Posterior cingulate gyrus (tissue), 11 donors: ENCODE measurements at places on chromosomes 7 and 10.

- no peak for DNase-seq
These were observed 51.0 kb downstream of the ORC5 start for GRCh38 chr7:104156842-104157277.

DNA sequence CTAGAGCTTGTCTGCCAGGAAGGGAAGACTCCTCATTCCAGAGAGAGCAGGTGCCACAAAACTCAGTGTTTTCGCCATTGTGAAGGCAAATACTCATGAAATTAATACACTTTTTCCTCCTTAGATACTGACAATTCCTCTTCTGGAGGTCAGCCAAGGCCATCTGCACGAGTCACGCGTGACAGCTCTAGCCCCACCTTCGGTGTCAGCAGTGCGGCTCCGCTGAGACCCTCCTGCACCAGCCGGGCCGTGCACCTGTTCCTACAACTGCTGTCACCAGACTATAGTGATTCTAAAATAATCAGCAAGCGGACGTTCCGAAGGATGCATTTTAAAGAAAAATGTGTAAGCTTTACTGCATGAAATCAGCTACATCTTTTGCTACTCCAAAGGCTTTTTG is 127.7 kb downstream of the DIP2C start:
- DNase-seq, result no peak

- DNase-seq, result no peak
These were observed 240.7 kb downstream of the ZMYND11 start for GRCh38 chr10:375815-376505.

DNA sequence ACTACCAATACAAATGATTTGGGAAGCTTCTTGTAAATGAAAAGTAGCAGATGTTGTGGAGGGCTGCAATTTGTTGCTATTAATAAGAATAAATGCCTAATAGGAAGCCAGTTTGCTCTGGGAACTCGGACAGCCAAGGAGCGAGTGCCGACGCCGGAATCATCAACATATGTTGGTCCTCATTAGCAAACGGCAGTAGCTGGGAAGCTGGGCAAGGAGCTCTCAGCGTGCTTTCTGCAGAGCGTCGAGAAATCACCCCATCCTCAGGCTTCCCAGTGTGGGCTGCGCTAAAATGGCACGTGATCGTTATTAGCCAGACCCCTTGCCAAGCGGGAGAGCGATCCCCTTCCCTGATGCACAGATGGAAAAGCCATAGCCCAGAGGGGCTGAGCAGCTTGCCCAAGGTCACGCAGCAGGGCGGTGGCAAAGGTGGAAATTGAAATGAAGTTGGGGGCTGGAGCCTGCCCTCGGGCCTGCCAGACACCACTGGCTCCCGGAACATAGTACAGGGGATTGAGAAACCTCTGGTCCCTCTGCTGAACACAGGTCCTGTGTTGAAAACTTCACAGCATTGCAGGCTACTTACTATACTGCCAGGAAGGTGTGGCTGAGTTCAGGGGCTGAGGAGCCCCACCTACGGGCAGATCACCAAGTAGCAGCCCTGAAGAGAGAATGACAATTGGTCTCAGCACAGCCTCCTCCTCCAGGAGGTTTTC is 326.9 kb downstream of the PLXNA4 start:
- no peak for DNase-seq

- DNase-seq, result peak; percentile 30
These were observed 254.2 kb downstream of the COBL start for GRCh38 chr7:51062222-51062987.

DNA sequence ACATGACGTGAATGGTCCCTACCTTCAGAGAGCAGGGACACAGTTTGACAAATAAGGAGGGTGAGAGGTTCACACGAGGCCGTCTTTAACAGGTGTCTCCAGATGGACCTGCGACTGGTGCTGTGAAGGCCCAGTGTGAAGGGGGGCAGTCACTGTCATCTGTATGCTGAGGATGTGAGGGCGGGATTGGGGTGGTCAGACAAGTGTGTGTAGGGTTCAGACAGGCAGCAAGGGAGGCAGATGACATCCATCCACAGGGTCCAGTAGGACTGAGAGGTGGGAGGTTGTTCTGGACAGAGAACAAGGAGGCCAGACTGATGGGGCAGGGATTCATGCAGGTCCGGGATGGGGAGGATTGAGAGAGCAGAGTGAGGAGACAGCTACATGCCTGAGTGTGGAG is 232.6 kb upstream of the GPR26 start:
- no peak for DNase-seq

- DNase-seq, result no peak
These were observed 34.0 kb downstream of the PODXL start for GRCh38 chr7:131522325-131522930.

DNA sequence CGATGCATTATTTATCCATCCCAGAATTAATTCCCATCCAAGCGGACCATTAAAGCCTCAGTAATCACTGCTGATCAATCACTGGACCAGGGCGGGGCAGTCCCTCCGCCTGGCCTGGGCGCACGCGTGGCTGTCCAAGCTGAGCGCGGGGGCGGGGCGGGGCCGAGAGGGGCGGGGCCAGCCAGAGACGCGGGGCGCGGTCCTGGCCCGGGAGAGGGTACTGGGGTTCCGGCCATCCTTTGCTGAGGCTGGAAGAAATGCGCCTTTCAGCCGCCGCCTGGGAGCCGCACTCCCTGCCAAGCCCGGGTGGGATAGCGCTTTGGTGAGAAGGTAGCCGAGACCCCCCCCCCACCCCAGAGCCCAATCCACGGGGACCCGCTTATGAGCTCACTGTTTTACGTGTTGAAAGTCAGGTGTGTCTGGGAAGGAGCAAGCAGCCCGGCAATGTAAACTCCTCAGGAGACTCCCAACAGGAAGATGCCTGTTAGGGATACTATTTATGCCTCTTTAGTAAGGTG is at the start of gene ARHGAP22:
TSS of gene ARHGAP22 (minus strand) at position 83 of the 518 bp plus-strand sequence. CDS start 277 bp downstream, outside the sequence.
- peak; percentile 55 for DNase-seq

DNA sequence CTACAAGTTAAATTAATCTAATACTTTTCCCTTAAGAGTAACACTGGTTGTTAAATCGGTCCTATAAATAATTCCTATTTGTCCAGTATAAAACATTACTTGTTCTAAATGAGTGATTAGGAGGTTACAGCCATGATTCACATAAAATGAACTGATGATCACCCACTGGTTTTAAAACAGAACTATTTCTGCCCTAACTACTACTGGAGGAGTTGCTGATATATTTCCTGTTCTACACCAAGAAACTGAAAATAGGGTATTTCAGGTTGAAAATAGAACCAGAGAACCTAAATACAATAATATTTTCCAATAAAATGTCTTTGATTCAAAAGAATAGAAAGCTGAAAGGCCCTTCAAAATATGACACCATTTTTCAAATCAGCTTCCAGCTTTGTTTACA is 30.9 kb downstream of the DNAJC1 start:
- no peak for DNase-seq

- DNase-seq, result no peak
These were observed 627 bp upstream of the SSMEM1 start for GRCh38 chr7:130207033-130207432.

DNA sequence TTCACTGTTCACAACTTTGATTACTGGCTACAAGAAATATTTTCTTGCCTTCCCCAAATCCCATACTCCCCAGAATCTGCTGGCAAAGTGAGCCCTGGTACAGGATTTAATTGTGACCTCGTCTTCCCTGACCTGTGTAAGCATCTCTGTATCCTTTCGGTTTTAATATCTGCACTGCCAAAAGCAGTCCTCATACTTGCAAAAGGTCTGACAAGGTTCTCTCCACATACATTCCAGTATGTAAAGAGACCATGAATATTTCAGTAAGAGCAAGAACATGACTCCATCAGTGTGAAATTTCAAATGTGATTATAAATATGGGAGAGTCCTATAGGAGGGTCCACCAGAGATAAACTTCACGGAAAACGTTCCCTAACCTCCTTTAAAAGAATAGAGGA is 134.0 kb upstream of the TCF7L2 start:
- DNase-seq, result no peak

GRCh38 chr10:11962176-11962575 is 80.4 kb downstream of the UPF2 start:
- no peak for DNase-seq

DNA sequence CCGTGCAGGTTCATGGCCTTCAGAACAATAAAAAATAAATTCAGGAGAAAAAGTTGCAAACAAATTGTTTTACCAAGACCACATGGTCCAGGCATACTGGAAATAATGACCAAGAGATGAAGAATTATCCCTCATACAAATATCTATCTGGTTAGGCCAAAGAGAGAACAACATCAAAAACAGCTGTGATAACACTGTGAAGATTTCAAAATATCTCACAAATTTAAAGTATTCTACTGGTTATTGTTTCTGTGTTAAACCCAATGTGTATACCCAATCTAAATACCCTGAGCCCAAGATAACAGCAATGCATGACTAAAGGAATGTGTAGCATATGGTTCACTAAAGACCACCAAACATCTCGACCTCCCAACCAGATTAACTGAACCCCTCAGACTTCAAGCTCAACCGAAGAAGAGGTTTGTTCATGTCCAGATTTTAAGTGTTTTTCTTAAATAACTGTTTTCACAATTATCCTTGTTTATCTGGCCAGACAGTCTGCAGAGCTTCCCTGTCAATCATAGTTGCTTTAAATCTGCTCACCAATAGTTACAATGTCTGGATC is 10.9 kb downstream of the OR9A2 start:
- no peak for DNase-seq

DNA sequence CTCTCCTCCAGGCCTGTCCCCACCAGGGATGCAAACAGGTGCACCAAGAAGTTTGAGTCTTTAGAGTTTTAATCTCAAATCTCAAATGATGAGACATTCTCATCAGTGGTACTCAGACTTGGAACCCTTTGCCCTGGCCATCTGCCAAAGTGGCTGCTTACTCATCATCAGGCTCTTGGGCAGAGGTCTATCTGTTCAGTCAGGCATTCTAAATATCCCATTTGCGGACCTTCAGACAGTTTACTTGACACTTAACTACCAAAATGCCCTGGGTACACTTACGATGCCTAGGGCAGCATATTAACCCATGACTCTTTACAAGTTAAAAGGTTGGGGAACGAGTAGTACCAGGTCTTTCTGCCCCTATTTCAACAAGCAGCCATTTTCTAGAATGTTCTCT is 61.2 kb upstream of the YAE1 start:
- DNase-seq, result no peak

DNA sequence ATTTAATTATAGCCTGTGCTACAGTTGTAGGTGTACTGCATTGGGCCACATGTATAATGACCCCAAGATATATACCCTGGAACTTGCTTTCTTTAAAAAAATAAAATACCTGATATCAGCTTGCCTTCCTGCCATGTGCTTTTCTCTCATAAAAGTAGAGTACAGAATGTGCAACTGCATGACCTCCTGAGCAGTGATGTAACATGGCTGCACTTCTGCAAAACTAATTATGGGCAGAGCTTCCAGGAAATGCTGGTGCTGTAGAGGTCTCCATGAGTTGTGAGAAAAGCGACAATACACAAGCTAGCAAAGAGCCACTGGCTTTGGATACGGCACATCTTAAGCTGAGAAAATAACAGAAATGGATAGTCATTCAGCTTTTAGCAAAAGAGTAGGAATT is 6.5 kb upstream of the ERLIN1 start:
- no peak for DNase-seq

- no peak for DNase-seq
These were observed 9.9 kb downstream of the BAZ1B start for GRCh38 chr7:73512018-73512780.

DNA sequence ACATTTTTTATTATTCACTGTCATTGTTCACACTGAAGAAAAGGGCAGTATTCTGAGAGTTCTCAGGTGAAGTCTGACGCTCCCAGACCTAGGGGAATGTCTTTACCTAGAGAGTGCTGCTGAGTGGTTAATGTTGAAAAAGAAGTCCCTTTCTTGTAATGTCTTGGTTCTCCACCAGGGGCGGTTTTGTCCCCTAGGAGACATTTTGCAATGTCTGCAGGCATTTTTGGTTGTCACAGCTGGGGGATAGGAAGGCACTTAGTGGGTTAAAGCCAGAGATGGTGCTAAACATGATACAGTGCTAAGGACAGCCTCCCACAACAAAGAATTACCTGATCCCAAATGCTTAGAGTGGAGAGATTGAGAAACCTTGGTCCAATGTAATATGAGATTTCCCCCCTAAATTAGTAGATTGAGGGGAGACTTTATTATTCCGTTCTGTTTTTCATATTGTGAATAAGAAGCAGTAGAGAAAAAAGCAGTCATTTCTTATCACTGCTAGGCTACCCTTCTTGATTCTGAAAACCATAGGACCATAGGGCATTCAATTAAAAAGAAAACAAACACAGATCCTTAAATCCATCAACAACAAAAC is 13.1 kb downstream of the UMAD1 start:
- no peak for DNase-seq

DNA sequence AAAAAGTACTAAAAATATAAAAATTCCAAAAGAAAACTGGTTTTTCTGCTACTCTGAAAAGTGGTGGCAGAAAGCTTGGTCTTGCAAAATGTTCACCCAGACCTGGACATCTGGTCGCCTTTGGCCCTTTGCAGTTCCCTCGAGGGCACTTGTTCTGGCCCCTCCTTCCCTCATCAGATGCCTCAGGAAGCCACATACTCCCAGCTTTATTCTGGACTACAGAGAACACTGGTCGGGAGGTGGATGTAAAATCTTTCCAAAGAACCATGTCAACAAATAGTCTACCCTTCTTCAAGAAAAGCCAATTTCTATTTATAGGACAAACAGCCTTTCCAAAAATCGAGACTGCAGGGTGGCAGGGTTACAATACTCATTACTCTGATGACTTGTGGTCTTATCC is 726.1 kb downstream of the TNS3 start:
- no peak for DNase-seq

- no peak for DNase-seq
These were observed 243.9 kb downstream of the ARHGAP21 start for GRCh38 chr10:24479806-24480205.

GRCh38 chr10:115046686-115047236 is 46.4 kb upstream of the ATRNL1 start:
- DNase-seq, result no peak

DNA sequence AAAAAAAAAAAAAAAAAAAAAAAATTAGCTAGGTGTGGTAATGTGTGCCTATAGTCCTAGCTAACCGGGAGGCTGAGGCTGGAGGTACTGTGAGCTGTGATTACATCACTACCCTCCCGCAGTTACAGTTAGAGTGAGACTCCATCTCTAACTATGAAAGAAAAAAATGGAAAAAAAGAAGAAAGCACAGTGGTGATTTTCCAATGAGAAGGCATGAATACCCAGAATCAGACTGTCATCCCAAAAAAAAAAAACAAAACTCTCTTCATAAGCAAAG is 269.9 kb upstream of the MKLN1 start:
- DNase-seq, result no peak

- no peak for DNase-seq
These were observed at the start of gene LIPK for GRCh38 chr10:88705958-88706357. TSS of gene LIPK (plus strand) at chr10:88706249. CDS start at chr10:88724544, 18,295 bp downstream.

DNA sequence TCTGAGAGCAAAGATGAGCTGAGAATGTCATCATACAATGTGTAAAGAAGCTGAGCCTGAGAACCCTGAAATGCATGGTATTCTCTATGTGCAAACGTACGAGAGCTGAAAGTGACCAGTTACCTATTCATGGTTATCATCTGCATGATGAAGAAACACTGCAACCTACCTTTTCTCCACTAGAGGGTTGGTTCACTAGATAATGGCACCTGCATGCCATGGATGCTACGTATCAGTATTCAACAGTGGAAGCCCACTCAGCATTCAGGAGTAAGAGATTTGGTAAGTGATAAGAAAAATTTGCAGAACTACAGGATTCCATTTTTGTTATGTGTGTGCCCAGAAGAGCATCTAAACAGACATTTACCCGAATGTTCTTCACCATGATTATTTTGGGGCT is 145.4 kb downstream of the PTPRN2 start:
- no peak for DNase-seq

GRCh38 chr10:21732067-21732772 is 198.2 kb downstream of the MLLT10 start:
- DNase-seq, result peak; percentile 60

GRCh38 chr10:44287408-44287807 is 97.5 kb downstream of the CXCL12 start:
- DNase-seq, result no peak

- no peak for DNase-seq
These were observed 1.7 kb downstream of the DPY19L1 start for GRCh38 chr7:35035511-35035961.
